NT2/D1 (cell line): ENCODE measurements at places on chromosomes 3 and 15.
A peak's percentile ranks its signal among the peaks of the same experiment; 100 is the strongest.

- DNase-seq, result no peak
These were observed 2.2 kb downstream of the OXTR start for GRCh38 chr3:8767256-8767666.

- DNase-seq, result no peak
These were observed 9.9 kb downstream of the DNASE1L3 start for GRCh38 chr3:58200846-58201355.

- peak; percentile 76 for DNase-seq
These were observed 75.7 kb downstream of the GAP43 start for GRCh38 chr3:115698851-115699591.

DNA sequence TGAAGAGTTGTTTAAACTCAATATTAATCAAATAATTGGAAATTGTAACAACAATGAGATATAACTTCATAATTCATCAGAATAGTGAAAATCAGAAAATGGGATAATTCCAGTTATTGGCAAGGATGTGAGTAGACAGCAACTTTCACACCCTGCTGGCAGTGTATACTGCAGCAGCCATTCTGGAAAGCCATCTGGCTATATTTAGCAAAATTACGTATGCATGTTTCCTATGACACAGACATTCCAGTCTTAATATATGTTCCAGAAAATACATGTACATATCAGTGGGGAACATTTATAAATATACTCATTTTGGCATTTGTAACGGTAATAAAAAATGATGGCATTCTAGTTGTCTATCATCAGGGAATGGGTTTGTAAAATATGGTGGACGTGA lies 564.1 kb downstream of the GBE1 start:
- no peak for DNase-seq

GRCh38 chr3:120057626-120058025 lies 36.6 kb downstream of the GSK3B start:
- DNase-seq, result no peak

DNA sequence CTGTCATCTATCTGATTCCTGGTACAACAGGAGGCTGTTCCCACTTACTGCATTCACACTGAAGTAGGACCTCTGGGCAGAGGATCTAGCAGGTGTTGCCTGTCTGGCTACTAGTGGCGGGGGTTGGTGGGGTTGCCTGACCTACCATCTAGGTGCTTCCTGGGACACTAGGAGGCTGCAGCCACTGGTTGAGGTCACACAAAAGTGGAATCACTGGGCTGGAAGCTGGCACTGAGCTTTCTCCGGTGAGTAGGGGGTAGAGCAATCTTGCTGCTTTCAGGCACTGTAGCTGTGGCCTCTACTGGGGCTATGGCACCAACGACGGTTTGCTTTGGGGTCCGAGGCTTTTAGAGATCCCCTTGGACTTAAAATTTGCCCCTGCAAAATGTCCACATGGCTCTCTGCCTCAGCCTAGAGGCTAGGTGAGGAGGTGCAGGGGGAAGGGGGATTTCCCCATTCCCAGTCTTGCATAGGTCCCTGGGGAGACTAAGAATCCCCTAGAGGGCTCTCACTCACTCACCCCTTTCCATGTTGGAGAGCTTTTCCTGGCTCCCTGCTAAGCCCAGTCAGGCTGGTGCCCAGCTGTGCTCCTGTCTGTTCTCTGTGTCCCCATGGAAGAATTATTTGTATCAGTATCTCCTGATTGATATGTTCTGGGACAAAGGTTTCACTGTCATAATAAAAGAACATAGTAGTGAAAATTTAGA lies 397.7 kb upstream of the EPHA6 start:
- no peak for DNase-seq

DNA sequence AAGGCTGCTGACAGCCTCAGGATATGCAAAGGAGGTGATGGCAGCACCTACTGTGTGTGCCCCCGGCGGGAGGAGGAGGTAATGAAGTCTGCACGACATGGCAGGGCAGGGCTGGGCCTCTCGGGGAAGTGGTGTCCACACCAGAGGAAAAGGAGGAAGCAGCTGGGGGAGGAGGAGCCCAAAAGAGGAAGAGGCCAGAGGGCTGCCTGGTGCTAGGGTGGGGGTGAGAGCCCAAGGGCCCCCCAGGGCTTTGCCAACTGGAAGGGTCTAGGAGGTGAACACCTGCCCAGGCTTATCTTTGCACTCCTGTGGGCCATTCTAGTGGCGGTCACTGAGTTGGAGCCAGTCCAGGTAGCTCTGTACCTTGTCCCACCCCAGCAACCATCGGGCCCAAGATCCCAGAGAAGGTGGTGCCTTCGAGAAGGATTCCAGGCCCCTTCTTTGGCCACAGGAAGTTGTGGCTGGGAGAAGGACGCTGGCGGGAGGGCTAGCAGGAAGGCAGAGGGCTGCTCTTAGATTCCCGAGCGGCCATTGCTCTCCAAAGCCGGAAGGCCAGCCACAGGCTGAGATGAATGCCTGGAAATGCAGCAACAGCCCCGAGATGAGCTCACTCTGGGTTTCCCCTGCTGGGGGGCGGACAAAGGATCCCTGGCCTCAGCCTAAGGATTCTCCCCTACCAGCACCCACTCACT lies 7.0 kb downstream of the GNAI2 start:
- no peak for DNase-seq

DNA sequence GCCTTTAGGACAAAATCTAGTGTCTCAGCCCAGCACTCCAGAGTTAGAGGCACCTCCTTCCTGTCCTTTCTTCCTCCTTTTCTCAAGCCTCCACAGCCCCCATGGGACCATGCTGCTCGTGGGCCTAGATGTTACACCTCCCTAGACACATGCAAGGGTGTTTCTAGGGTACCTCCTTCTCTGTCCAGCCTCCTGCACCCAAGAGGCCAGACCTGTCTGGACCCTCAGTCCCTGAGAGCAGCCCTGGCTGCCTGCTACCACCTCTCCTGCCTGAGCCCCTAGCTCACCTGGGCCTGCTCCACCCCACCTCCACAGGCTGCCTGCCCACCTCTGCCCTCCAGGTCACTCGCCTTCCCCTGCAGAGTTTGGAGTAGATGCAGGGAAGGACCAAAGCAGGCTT lies 5.2 kb downstream of the LOXL1 start:
- DNase-seq, result no peak

DNA sequence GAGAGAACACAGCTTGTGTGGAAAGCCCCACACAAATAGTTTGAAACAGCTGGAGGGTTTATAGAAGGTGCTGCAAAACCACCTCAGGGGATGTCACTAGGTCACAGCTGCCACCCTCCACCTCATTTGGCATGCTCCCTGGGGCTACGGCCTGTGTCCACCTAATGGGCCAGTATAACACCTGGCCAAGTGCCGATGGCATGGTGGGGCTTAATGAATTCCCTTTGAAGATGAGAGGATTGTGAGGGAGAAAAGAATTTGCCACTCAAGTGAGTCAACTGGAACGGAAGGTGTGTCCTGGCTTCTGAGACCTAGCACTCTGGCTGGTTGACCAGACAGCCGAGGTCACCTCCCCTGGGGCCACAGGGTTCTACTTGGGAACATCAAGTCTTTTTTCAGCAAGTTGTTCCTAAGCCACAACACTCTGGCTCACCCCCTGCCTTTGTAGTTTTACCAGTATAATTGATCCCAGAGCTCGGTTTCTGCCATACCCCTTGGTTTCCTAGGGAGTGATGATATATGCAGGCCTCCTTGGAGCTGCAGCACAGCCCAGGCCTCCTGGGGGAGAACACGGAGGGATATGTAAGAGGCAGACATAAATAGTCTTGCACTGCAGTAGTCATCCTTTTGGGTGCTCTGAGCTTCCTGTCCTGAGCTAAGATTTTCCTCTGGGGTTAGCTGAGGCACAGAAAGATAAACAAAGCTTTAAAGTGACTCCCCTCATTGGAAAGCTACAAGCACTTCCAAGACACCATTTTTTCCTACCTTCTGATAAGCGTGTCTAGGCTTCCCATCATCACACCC lies 178.2 kb upstream of the LPP start:
- no peak for DNase-seq

DNA sequence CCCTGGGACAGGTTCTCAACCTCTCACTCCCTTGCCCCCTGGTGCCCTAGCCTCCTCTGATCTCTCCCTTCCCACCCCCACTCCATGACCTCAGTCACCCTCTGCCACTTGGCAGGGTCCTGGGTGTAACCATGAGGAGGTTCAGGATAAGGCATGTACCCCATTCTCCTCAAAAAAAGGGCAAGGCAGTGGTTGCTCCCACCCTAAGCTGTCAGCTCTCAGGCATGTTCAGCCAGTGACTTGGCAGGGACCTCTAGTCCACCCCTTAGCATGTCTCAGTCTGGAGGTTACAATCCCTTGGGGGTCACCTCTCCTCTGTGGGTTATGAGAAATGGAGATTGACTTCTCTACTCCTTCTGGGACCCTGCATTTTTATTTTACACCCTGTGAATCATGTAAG lies 11.0 kb upstream of the BOC start:
- no peak for DNase-seq

GRCh38 chr3:155661760-155662159 lies 83.1 kb downstream of the PLCH1 start:
- DNase-seq, result no peak

- DNase-seq, result no peak
These were observed 124.8 kb upstream of the CNTN3 start for GRCh38 chr3:74739242-74739641.

- no peak for DNase-seq
These were observed 250.6 kb upstream of the ROBO1 start for GRCh38 chr3:80018375-80018774.

DNA sequence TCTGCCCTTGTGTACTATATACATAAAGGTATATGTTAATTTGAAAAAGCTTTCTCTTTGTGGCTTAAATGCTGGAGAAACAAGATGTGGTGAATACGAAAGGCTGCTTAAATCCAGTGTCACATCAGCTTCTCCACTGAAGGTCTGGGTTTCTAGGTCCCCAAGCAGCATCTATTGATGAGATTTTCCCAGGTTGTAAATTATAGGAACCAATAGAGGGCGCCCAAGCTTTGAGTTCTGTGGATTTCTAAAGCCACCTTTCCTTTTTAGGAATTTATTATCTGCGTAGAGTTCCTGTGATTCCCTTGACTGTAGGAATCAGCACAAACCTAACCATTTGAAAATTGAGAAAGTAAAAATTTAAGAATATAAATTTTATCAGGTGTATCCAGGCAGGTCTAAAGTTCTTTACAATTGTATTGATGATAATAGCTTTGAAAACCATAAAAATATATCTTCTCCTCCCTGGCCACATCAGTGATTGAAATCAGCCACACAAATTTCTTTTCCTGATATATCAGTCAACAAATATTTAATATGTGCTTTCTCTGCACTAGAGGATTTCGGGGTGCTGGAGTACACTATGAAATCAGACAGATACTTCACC lies 88.3 kb upstream of the ADAMTSL3 start:
- DNase-seq, result peak; percentile 46

- no peak for DNase-seq
These were observed 18.7 kb downstream of the TRPM1 start for GRCh38 chr15:31082771-31083369.

GRCh38 chr3:147890114-147890513 lies 480.9 kb downstream of the ZIC1 start:
- DNase-seq, result no peak

DNA sequence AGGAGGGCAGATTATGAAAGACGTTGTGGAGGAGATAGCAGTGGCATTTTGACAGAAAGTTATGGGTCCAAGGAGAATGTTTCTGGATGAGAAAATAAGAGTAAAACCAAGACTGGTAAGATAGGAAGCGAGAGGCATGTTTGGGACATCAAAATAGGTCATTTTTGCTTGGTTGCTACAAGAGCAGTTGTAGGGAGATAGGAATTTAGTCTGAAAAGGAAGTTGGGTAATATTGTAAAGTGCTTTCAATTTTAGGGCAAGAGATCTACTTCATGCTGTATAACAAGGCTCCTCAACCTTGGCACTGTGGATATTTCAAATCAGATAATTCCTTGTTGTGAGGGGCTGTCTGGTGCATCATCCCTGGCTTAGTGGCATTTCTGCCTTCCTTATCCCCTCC lies 118.0 kb upstream of the DPH6 start:
- DNase-seq, result no peak

GRCh38 chr15:64236156-64236894 lies 73.5 kb upstream of the PPIB start:
- DNase-seq, result no peak

- DNase-seq, result no peak
These were observed 19.9 kb upstream of the CACNA2D2 start for GRCh38 chr3:50523279-50523811.

- no peak for DNase-seq
These were observed 100.1 kb upstream of the TSC22D2 start for GRCh38 chr3:150308037-150308319.

DNA sequence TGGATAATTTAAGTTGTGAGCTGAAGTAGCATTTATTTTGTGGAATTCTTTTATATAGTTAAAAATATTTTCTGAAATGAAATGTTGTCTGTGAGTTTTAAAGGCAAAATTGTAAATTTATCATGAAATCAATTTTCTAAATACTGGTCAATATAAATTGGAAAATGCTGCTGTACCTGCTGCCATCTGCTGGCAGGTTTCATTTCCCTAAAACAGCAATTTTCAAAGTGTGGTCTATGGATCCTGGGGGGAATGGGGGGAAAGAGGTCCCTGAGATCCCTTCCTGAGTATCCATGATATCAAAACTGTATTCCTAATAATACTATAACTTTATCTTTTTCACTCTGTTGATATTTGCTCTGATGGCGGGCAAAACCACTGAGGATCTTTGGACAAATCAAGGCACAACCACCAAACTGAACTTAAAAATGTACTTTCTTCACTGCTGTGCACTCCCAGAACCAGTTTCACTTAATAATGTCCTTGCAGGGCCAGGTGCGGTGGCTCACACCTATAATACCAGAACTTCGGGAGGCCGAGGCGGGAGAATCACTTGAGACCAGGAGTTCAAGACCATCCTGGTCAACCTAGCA lies 17.2 kb upstream of the CCR4 start:
- DNase-seq, result peak; percentile 13

DNA sequence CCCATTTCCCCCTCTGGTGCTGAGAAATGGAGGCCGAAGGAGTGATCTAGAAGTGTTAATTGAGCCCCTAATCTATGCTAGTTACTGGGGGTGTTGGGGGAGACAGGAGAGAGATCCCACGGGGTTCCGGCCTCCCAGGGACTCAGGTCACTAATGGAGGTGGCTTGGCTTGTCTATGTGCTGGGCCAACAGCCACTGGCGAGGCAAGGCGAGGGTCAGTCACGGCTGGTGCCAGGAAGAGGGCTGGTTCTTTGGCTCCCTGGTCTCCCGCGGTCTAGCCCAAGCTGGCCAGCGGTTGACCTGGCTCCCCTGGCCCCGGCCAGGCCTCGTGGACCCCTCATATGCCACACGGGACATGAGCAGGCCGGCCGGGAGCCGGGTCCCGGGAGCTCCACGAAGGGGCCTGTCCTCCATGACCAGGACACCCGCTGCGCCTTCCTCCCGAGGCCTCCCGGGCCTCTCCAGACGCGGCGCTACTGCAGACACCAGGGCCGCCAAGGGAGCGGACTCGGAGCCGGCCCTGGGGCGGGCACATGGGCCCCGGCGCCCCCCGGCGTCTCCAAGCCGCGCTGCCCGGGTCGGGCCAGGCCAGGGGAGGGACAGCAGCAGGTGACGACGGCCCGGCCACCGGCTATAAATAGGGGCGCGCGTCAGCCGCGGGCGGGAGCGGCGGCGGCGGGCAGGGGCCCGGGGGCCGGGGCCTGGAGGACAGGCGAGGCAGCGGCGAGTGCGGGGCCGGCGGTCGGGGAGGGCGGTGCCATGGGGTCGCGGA lies at the start of gene ALPK3:
Gene ALPK3, plus strand, starts transcription at position 663 of the 772 bp plus-strand sequence. Its CDS starts 97 bp downstream, at position 760.
- no peak for DNase-seq
